ENCODE measurements at places on chromosomes 2 and 18.

DNA sequence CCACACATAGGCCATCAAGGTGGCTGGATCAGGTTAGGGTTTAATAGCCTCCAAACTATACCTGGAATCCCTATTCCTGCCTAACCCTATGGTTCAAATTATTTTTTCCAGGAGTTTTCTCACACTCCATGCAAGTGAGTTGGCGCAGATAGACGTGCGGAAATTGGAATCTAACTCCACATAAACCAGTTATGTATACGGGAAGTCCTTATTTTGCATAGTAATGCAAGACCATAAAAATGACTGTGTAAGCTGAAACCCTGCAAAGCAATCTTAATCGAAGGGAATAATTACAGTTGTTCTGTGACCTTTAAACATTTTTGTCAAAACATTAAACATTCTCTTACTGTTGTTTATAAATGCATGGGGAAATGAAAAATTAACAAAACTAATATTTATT lies 200.1 kb upstream of the SIX2 start:
- no peak for DNase-seq

DNA sequence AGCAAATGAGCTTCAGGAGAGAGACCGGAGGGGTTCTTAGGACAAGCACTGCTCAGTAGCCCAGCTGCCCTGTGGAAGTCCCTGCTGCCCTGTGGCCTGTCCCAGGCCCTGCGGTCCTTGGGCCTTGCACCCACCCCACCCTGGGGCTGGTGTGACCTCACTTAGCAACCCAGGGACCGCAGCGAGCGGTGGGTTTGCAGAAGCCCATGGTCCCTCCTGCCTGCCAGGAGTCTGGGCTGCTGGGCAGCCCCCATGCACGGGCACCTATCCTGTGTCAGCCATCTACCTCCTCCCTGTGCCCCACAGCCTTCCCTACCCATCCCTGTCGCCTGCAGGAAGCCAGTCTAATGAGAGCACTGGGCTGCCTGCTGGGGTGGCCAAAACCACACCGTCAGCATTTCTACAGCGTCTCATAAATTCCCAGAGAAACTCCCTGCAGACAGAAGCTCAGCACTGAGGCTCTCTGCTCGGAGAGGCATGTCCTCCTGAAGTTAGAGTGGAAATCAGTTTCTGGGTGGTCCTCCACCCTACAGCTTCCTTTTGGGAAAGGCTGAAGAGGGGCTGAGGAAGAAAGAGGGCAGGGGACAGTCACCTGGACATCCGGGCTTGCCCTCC lies 231.1 kb upstream of the HS6ST1 start:
- no peak for DNase-seq

GRCh38 chr2:84653302-84653701 lies 137.0 kb downstream of the DNAH6 start:
- no peak for DNase-seq

GRCh38 chr2:238087211-238087610 lies 12.9 kb upstream of the ESPNL start:
- no peak for DNase-seq

- DNase-seq, result no peak
These were observed 40.5 kb downstream of the SPHKAP start for GRCh38 chr2:228140934-228141528.

GRCh38 chr2:31534636-31535035 lies 46.1 kb downstream of the SRD5A2 start:
- DNase-seq, result no peak

DNA sequence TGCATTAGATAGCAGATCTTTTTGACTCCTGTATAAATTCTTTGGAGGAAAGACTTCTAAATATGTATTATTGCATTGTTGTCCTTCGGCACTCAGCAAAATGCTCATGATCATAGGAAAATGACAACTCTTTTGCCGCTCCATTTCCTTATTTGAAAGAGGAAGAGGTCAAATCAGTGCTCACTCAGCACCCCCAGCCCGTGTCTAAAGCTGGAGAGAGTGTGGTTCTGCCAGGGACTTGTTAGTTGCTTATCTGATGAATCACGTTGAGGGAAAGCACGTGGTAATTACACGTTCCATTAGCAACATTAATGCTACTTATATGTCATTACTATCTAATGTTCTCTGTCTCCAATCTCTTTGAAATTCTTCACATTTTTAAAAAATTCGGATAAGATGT lies 46.0 kb upstream of the MBP start:
- no peak for DNase-seq
